ENCODE measurements at places on chromosomes 1 and 21. TPM values are rescaled to one million over a fixed set of nuclear protein-coding genes. Genes with fewer than 3 reads are reported as not detected.
A peak's percentile ranks its signal among the peaks of the same experiment; 100 is the strongest.

- DNase-seq, result no peak
Observed at GRCh38 chr21:38354746-38355145, 98.0 kb downstream of the KCNJ15 start.

GRCh38 chr1:94335950-94336349, 82.2 kb upstream of the ABCD3 start:
- DNase-seq, result peak; percentile 94

DNA sequence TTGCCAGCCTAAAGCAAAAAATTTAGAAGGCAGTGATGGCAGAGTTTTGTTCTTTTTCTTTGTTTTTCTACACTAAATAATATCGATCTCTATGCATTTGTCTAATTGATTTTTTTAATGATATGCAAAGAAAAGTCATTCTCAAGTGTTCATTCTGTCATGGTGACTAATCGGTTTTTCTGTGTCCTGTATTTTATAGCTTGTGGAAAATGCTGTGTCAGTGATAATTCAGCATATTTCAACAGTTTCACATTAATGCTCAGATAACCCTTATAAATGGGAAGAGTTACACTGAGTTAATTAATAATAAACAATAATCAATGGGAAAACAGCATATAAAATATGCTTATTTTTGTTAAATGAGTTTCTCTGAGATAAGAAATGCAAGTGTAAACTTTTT, 824.9 kb downstream of the AMY1C start:
- no peak for DNase-seq

DNA sequence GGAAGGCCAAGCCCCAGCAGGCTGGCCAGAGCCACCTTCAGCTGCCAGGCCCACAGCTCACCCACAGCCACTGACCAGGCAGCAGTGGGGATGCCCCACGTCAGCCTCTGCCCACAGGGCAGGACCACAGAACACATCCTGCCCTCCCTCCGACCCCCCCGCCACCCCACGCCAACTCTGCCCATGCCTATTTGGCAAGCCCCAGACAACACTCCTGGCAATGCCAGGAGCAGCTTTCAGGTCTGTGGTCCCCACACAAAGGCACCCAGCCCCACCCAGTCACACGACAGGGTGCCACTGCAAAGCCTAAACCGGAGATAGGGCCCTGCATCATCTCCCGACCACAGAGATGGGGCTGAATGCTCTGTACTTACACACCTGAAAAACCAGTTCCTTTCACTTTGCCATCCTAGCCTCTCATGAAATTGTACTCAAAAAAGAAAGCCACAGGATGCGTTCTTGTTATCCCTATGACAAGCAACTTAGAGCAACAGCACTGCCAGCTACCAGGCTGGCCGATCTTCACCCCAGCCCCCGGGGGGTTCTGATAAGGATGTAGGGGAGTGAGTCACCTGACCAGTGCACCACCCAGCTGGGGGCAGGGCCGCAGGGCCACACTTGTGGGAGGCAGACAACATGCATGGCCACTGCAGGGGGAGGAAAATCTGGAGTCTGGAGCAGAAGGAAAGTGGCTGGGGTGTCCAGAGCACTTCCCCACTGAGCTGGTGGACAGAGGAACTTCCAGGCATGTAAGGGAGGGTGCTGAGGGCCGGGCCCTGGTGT, 36.2 kb downstream of the UBE2G2 start:
- peak; percentile 6 for DNase-seq

GRCh38 chr1:206102292-206102936, 14.8 kb downstream of the AVPR1B start:
- peak; percentile 42 for DNase-seq

DNA sequence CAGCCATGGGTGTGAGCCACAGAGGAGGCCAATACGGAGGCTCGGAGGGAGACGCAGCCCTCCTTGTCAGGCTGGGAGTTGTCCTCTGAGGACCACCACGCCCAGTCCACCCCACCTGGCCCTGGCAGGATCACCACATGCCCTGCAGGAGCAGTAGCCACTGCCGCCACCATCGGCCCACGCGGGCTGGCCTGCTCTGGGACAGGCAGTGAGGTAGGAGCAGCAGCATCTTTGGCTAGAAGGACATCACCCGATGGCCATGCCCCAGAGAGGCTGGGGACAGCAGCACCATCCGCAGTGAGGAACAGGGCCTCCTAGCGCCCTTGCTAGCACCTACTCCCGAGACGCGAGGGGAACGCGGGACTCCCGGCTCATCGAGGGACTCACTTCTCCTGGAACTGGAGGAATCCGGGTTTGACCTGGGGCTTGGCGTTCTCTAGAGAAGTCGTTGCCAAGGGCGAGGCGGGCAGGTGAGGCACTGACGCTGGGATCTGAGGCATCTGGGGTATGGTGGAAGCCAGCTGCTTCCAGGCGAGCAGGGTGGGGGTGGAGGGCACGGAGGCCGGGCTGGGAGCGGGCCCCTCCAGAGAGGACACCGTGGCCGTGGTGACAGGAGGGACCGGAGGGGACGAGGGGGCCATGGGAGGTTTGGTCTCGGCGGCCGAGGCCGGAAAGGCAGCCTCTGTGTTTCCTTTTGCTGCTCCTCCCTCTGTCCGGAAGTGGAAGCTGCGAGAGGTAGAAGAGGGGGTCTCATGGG, 148.9 kb downstream of the CASZ1 start:
- no peak for DNase-seq

- peak; percentile 72 for DNase-seq
Observed at GRCh38 chr1:145751491-145752037, 32.3 kb downstream of the CD160 start.

DNA sequence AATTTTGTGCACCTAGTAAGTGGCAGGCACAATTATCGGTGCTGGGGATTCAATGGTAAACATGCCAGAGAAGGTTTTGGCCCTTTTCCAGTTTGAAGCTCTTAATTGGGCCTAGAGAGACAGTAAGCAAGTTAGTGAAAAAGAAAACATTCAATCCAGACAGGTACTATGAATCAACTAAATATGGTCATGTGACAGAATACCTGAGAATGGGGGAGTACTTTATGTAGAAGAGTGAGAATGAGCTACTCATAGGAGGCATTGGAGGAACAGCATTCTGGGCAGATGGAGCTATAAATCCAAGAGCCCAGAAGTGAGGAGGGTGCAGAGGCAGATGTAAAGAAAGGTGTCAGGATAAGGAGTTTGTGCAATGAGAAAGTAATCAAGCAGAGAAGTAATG, 1017.9 kb downstream of the ADGRL2 start:
- no peak for DNase-seq

GRCh38 chr1:184773762-184774320, 19.2 kb upstream of the EDEM3 start:
- no peak for DNase-seq

DNA sequence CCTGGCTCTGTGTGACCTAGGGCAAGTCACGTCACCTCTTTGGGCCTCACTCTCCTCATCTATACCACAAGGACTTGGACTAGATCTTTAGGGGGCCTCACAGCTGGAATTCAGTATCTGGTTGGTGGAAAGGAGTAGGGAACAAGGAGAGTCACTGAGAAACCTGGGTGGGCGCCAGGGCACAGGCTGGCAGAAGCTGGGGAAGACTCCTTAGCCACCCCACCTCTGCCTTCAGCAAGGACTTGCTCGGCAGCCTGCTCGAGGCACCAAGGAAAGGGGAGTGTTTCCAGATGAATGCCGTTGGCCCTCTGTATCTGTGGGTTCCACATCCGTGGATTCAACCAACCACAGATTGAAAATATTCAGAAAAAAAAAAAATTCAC, 1.2 kb upstream of the OPTC start:
- no peak for DNase-seq

DNA sequence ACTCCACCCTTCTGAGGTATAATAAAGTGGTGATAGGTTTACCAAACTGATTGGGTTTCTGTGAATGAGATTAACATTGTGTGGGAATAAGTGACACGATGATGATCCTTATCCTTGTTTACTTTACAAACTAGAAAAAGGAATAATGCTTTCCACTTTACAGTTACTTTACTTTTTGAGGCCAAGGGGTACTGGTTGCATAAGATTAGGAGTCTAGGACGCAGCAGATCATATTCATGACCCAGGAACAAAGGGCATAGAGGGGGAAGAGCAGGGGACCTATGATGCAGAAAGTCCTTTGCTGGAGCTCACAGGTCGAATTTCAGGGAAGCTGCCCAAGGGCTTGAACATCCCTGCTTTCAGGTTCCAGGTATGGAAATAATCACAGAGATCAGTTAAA, 20.4 kb downstream of the FGGY start:
- no peak for DNase-seq

GRCh38 chr1:37476460-37477197, 2.2 kb downstream of the ZC3H12A start:
- peak; percentile 86 for DNase-seq

DNA sequence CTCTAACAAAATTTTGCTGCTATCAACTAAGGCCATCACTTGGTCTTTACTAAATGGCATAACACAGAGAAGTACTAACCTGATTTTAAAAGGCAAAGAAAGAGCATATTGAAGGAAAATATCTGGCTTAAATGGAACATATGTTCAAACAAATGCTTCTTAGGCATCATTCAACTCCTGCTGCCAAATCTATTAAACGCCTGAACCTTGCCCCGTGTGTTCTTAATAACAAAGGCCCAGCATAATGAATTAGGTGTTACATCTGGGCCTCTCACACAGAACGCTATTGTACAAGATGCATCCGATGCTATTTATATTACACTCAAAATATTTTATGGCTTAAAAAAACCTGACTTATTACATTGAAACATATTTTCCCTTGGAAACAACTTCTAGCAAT, 48.4 kb downstream of the B3GALNT2 start:
- DNase-seq, result no peak

DNA sequence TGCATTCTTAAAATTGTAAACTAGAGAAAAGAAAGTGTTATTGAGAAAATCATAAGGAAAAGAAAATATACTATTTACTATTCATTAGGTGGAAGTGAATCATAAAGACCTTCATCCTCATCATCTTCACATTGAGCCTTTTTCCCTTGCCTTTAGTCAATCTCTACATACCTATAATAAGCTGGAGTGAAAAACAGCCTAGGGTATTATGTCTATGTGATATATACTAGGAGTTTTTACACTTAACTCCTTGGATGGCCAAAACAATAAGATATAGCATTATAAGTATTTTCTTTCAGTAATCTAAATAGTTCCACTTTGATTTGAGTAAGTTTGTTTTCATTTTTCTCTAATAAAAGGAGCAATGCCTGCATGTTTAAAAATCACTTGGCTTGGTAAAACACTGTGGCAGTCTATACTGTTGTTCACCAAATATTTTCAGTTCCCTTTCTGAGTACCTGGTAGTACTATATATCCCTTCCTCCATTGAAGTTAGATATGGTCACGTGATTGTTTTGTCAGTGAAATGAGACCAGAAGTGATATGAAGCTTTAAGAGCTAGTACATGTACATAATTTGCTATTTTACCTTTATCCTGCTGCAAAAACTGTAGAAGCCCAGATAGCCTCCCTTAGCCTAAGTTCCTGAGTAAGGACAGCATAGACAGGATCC, 78.3 kb downstream of the CLEC20A start:
- no peak for DNase-seq

- DNase-seq, result no peak
Observed at GRCh38 chr1:11397151-11397901, 81.6 kb upstream of the DISP3 start.

- no peak for DNase-seq
Observed at GRCh38 chr1:145993618-145994390, 2.6 kb downstream of the TXNIP start.

- DNase-seq, result no peak
Observed at GRCh38 chr1:115090186-115090490, 835 bp upstream of the TSPAN2 start.

DNA sequence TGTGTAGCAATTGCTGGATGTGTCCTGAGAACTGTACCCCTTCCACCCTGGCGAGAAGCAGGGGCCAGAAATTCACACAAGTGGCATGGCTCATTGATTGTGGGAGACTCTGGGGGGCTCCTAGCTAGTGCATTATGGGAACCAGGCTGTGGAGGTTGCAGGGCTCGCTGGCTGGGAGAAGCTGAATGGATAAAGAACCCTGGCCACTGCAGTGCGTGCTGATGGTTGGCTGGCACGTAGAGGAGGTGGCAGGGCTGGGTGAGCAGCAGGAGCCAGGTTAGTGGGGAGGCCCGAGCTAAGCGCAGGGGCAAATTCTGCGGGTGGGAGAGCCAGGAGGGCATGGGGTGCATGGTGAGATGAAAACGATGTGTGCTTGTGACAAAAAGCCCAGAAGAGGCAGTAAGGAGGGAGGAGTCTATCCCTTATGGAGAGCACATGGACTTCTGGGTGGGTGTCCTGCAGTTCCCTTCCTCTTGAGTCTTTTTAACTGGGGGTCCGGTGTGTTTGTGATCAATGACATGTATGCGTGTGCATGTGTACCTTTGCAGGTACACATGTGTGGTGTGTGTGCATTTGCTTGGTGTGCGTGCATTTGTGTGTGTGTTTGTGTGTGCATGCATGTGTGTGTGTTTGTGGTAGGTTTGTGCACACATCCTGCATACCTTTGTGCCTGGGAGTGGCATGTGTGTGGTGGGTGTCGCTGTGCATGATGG, 3.6 kb downstream of the GUK1 start:
- no peak for DNase-seq

DNA sequence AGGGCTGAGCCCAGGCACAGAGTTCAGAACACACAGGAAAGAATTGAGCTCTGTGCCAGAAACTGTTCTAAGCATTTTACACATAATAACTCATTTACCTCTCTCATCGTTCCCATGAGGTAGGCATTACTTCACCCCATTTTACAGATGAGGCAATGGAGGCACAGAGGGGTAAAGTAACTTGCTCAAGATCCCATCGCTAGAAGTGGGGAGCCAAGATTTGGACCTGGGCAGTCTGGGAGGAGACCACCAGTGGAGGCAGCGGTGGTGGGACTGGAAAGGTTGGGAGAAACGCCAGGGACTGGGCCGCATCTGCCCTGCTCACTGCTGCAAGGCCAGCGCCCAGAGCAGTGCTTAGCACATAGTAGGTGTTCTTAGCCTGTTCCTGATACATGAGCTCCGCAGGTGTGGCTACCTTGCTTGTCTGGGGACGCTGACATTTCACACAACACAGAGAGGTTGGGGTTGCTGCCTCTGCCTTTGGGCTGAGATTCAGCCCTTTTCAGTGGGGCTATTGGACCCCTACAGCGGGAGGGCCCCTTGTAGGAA, 27.8 kb upstream of the EPS8L3 start:
- no peak for DNase-seq

Gene PADI4
- not detected for polyA plus RNA-seq

Gene EFNA1
- polyA plus RNA-seq, result 295 TPM

Gene HAO2
- polyA plus RNA-seq, result not detected

Gene DAB1
- polyA plus RNA-seq, result not detected

Gene MATN1
- 0.13 TPM for polyA plus RNA-seq

Gene MLLT11
- polyA plus RNA-seq, result 25.2 TPM

Gene LCE2A
- polyA plus RNA-seq, result not detected

Gene MRPL20
- polyA plus RNA-seq, result 152 TPM

Gene SELL
- polyA plus RNA-seq, result 0.68 TPM

Gene LAMC2
- polyA plus RNA-seq, result 0.23 TPM

Gene DFFB
- polyA plus RNA-seq, result 11.8 TPM

Gene HSPB7
- not detected for polyA plus RNA-seq

Gene SGIP1
- polyA plus RNA-seq, result 30.9 TPM
